ENCODE measurements at places on chromosomes 6 and 20. TPM values are rescaled to one million over a fixed set of nuclear protein-coding genes. Genes with fewer than 3 reads are reported as not detected.

The BLOC1S5 gene
- total RNA-seq = 19.3 TPM

The PKIB gene
- total RNA-seq = 1.3 TPM

The SLC22A1 gene
- total RNA-seq = 0.26 TPM

The SCRT2 gene
- not detected for total RNA-seq

The GCNT2 gene
- 2.1 TPM for total RNA-seq

The SIRPB1 gene
- total RNA-seq = 0.17 TPM

The EFCAB8 gene
- under 0.01 TPM for total RNA-seq

The RAD21L1 gene
- not detected for total RNA-seq

The CEP85L gene
- total RNA-seq = 18.5 TPM

The ADGRG6 gene
- total RNA-seq = 49.9 TPM

The KCNQ5 gene
- 4.9 TPM for total RNA-seq

The TNXB gene
- total RNA-seq = 63.9 TPM

The MACROD2 gene
- 1.0 TPM for total RNA-seq

The FRK gene
- 0.33 TPM for total RNA-seq

The MYMX gene
- total RNA-seq = not detected

The C6orf52 gene
- total RNA-seq = 0.26 TPM

The TTBK1 gene
- under 0.01 TPM for total RNA-seq

The CEP162 gene
- total RNA-seq = 7.4 TPM

The KIF13A gene
- total RNA-seq = 65.0 TPM

The TPD52L1 gene
- total RNA-seq = 41.0 TPM

The BFSP1 gene
- 2.3 TPM for total RNA-seq

The GLO1 gene
- total RNA-seq = 126 TPM

The BMP5 gene
- total RNA-seq = 1.0 TPM

The C2 gene
- total RNA-seq = 27.2 TPM

The PRL gene
- total RNA-seq = not detected

The SEMG1 gene
- total RNA-seq = not detected

The PRDM13 gene
- not detected for total RNA-seq

The C4B gene
- total RNA-seq = 43.9 TPM

The TUBB1 gene
- total RNA-seq = under 0.01 TPM
